Activated effector memory CD4-positive, alpha-beta T cell treated with anti-CD3 and anti-CD28 coated beads, Interleukin-2, amount 50 U/mL, for 16 hours (primary cell): ENCODE measurements at places on chromosomes 7 and 10.

DNA sequence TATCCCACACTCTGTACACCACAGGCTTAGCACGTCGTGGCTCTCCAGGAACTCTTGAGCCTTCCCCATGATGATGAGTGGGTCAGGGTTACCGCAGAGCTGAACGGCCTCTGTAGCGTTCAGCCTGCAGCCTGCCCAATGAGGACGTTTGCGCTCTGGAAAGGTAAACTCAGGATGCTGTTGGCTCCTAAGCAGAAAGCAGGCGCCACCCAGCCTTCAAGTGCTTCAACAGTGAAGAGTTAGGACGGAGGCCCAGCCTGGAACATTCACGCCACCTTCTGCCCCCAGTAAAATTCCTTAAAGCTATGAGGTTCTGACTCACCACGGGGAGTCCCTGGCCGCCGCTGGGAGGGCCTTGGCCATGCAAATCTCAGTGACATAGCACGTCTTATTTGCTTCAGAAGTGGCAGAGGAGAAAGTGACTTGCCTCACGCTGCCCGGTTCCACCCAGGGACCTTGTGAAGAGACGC lies 161.5 kb upstream of the SH2B2 start:
- no peak for DNase-seq

- DNase-seq: no peak
Measured at GRCh38 chr10:97999066-97999922, 31.1 kb downstream of the CRTAC1 start.

GRCh38 chr10:101019440-101019703 lies 11.6 kb downstream of the PDZD7 start:
- no peak for DNase-seq

- DNase-seq: no peak
Measured at GRCh38 chr10:90884431-90884830, 12.7 kb downstream of the RPP30 start.

DNA sequence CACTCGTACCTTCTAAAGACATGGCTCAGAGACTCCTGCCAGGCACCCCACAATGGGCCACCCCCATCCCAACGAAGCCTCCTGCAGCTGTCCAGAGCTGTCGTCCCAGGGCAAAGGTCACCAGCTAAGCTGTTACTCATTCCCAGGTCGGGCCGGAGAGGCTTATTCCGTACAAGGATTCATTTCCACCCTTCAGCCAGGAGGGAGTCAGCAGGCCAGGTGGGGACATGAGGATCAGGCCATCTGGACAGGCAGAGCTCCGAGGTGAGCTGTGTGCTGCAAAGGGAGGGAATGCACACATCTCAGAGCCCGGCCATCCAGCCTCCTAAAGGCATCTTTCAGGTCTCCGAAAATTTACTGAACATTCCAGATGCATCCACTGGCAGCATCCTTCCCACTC lies 63.9 kb upstream of the NANOS1 start:
- no peak for DNase-seq

DNA sequence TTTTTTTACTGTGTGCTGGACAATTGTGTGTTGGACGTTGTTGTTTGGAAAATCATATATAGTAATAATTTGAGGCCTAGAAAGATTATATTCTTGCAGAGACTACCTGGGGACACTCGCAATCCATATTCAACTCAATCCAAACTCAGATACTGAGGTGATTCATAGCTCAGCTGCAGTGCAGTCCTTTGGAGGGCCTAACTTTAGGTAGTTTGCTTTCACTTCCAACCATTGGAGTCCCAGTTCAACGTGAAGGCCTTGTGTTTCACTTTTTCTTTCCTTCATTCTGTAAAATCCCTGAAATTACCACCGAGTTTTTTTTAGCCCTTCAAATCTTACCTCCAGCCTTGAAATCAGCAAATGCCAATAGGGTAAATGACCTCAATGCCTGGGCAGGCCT lies 32.3 kb downstream of the ATRNL1 start:
- DNase-seq: no peak

GRCh38 chr10:96656839-96657238 lies 63.5 kb downstream of the PIK3AP1 start:
- DNase-seq: no peak

- no peak for DNase-seq
Measured at GRCh38 chr10:8144496-8144895, 90.0 kb downstream of the GATA3 start.

DNA sequence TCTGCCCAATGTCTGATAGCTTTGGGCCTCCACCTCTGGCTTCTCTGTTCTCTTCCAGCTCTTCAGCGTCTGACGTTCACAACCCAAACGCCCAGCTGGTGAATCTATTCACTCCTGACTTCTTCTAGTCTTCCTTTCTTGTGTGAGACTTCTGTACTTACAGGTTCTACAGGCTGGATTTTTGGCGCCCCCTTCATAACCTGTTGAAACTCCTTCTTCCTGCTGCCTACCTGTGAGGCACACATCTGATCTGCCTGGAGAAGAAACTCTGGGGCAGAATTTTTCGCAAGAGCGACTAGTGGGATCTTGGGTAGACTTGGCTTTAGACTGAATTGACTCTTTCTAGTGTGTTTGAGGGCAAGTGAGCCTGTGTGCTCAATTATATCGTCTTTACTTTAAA lies 249.3 kb downstream of the REEP3 start:
- no peak for DNase-seq

DNA sequence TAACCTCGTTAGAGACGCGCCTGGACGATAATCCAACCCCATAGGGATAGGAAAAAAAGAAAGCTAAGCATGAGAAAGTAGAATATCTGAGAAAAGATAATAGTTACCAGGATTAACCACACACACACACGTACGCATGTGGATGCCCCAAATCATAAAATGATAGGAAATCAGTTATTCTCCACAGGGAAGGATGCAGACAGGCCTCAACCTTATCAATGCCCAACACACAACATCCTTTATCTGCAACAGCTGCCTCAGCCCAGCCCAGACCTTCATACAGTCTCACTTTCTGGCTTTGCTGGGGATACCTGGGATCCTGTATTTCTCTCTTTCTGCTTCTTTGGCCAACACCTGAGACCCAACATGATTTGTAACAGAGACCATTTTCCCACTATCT lies 123.0 kb downstream of the NOC3L start:
- DNase-seq: no peak

- DNase-seq: no peak
Measured at GRCh38 chr7:46586406-46586805, 665.3 kb upstream of the IGFBP3 start.

DNA sequence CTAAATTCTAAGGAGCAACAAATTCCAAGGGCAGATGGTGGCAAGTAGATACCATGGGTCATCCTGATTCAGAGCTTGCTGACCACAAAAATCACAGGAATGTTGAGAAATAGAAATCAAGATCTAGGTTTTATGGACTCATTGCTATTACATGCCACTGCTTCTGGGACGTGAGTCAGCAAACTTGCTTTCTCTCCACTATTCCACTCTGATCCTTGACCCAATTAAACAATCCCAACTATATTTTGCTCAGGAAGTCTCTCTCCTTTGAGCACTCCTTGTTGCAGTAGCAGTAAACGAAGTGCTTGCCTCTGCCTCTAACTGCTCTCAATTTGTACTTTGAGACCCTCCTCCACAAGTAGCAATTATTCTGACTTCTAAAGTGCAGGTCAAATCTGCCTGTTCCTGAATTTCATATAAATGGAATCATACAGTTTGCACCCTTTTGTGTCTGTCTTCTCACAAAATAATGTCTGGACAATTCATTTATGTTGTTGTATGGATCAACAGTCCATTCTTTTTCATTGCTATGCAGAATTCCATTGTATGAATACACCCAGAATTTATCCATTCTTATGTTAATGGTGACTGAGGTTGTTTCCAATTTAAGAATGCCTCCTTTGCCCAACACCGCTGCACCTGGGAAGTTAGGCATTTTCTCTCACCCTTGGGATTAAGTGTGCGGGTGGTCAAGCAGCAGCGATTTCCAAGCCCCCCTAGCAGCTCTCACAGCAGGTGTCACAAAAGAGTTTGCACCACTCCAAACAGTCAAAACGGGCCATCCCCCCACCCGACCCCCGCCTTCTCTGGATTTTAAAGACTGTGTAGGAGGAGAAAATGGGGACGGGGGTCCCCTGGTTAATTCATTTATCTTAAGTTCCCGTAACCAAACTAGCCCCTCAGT lies 35.9 kb downstream of the ACSM6 start:
- no peak for DNase-seq

- DNase-seq: no peak
Measured at GRCh38 chr10:130721971-130722370, 585.8 kb downstream of the GLRX3 start.

DNA sequence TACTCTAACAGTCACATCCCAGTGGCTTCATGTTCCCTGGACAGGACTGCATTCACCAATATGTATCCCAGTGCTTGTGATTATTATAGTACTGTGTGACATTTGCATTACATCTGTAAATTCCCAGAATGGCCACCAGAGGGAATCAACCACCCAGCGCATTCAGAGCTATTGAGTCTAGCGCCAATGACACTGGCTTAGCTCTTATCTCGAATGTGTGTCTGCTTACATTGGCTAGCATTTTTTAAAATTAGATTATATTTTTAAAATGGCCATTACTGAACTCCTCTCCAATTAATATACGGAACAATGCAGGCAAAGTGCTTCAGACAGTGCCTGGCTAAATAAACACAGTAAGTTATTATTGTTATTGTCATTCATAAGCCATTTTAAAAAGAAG lies 36.3 kb downstream of the TRIL start:
- no peak for DNase-seq

DNA sequence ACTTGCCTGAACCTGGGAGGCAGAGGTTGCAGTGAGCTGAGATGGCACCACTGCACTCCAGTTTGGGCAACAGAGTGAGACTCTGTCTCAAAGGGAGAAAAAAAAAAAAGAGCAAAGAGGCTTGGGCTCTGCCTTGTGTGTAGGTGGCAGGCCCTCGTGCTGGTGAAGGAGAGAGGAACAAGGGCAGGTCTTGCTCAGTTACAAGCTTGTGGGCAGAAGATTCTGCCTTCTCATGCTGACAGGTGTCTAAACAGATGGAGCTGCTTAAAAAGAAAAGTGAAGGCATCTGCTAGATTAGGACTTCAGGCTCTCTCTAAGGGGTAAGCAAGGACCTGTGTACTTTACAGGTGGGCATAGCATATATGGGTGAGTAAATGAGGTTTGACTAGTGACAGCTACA lies 65.5 kb upstream of the TRIM8 start:
- DNase-seq: no peak

GRCh38 chr10:102009801-102010425 lies 46.1 kb downstream of the ARMH3 start:
- peak; percentile 62 for DNase-seq

DNA sequence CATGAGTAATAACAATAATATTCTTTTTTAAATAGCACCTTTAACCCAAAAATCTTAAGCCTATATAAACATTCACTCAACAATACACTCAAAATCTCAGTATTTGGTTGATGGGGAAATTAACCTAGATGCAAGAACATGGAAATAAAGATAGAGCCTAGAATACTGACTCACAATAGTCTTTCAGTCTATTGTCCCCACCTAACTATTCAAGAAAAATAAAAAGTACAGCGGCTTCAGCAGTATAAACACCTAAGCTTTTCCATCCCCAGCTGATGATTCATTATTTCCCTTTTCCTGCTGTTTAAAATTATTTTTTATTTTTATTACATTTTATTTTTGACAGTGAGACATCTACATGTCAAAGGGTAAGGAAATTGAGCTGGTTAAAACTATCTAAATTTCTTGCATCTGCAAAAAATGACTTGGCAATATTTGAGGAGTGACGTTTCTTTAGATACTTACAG lies 201.4 kb downstream of the FZD1 start:
- no peak for DNase-seq

DNA sequence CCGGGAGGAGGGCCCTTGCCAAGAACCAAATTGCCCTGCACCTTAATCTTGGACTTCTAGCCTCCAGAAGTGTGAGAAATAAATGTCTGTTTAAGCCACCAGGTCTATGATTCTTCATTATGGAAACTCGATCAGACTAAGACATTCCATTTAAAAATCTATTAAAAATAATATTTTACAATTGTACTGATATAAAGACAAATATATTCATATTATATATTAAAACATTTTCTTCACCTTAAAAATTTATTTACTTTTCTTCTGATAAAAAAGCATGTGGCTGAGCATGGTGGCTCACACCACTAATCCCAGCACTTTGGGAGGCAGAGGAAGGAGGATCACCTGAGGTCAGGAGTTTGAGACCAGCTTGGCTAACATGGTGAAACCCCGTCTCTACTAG lies 72.4 kb upstream of the CHST15 start:
- DNase-seq: no peak

DNA sequence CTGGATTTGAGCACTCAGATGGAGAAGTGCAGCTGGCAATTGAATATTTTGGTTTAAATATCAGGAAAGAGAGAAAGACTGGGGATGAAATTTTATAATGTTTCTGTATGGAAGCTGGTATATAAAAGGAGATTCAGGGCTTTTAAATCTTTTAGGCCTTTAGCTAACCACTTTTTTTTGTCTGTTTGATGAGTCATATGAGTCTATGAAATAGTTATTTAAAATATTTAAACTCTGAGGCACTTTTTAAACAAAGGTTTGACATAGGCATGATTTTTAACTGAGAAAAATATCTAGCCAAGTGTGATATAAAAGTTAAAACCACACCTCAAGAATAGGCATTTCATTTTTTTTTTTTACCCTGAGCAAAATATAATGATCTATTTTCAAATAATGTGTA lies 944.3 kb downstream of the GATA3 start:
- DNase-seq: no peak

DNA sequence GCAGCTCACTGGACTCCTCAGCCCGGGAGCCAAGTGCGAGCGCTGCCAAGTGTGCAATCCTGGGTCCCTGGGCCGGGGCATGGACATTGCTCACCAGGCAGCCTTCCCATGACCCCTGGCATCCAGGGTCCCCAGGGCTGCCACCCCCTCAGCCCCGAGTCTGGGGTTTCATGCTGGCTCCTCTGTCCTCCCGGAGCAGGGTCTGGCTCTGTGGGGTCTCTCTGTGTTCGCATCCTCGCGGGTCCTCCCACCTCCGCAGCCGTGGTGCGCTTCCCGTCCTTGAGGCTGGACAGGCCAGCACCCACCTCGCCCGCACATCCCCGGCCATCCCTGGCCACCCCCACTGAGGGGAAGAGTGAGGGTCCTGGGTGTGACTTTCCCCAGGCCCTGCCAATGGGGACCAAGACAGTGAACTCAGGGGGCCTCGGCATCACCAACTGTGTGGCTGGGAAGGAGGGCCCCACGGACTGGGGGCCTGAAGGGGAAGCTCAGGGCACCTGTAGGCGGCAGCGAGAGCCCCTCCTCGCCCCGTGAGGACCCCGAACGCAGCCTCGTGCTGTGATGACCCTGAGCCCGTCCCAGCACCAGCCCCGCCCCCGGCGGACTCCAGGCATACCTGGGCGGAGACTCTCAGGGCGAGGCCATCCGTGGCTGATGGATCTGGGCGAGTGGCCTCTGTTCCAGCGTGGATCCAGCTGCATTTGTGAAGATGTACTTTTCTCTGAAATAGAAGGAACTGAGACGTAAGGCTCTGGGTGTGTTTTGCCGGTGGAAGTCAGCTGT lies 50.3 kb upstream of the CFAP46 start:
- no peak for DNase-seq

- no peak for DNase-seq
Measured at GRCh38 chr7:26694141-26694540, 170.2 kb downstream of the SKAP2 start.
